K562 (cell line): ENCODE measurements at places on chromosomes 2 and 18.

DNA sequence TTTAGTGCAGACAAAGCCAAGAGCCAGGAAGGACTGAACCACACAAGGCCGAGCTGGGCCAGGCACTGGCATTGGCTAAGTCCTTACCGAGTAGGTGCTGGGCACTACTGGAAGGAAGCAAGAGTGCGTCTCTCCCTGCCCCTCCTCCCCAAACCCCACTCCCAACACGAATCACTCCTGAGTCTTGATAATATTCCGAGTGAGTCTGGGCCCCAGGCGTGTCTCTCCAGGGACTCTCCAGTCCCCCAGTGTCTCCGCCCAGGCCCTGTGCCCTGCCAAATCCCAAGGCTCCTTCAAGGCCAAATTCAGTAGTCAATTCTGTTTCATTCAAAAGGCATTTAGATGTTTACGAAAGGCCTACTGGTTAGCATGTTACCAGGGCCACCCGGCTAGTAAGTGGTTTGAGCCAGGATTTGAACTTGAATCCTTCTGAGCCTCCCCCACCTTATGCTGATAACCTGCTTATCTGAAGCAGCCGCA, 82.8 kb downstream of the GLI2 start:
- DNase-seq: no peak

GRCh38 chr2:211435331-211435730, 878.9 kb downstream of the CPS1 start:
- no peak for DNase-seq

GRCh38 chr2:102147935-102148334, 5.4 kb downstream of the IL1R1 start:
- no peak for DNase-seq

GRCh38 chr18:65235966-65236624, 514.7 kb upstream of the CDH7 start:
- DNase-seq: no peak

DNA sequence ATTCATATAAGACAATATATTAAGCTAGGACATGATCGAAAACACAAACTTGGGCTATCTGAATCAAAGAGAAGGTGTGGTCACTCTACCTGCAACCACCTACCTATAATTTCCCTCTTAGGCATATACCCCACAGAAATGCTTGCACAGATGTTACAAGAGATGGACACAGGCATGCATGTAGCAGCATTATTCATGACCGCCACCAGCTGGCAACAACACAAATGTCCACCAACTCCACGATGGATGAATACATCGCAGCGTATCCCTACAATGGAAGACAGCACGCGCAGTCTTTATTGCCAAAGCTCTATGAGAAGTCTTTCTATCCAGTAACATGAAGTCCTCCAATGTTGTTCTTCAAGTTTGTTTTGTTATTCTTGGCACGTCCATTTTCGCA, 90.8 kb downstream of the ARL4C start:
- DNase-seq: peak; percentile 6

DNA sequence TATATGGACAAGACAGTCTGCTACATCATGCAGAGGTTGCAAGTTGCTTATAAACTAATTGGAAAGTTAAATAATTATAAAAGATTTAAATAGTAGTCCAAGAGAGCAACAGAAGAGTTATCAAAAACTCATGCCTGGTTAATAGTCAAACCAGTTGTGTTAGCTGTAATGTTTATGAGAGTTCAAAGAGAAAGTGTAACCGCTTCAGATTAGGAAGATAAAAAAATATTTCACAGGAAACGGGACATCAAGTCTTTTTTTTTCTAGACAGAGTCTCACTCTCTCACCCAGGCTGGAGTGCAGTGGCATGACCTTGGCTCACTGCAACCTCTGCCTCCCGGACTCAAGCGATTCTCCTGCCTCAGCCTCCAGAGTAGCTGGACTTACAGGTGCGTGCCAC, 34.6 kb upstream of the RNF125 start:
- DNase-seq: no peak

GRCh38 chr2:172095146-172095904, 7.4 kb downstream of the DLX2 start:
- DNase-seq: no peak

DNA sequence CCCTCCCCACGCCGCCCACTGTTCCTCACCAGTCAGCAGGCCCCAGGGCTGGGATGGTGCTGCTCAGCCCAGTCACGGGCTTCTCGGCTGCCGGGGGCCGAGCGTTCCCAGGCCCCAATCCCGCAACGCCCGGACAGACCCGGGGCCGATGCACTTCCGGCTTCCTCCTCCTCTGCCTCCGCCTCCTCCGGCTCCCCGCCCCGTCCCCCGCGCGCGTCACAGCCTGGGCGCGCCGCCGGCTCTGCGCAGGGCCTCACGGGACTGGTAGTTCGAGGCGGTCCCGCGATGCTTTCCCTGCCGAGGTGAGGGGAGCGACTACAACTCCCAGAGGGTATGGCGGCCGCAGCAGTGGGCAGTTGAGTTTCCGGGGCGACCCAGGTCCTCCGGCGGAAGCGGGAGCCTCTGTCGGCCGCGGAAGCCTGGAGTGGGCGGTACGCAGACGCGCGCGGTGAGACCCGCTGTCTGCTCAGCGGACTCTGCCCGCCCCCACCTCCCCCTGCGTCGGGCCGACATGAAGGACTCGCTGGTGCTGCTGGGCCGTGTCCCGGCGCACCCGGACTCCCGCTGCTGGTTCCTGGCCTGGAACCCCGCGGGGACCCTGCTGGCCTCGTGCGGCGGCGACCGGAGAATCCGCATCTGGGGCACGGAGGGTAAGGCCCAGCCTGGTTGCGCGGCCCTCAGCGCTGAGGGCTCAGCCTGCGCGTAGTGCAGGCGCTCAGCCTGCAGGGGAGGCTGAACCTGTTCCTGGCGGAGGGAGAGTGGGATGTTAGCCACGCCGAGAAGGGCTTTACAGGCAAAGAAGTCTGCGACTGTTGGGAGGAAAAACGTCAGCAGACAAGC, at the start of the genes CIAO1 and TMEM127:
CIAO1 (plus strand) TSS at position 386 of the 840 bp plus-strand sequence; CDS start at position 512, 126 bp downstream.
TMEM127 (minus strand) TSS at position 158 of the 840 bp plus-strand sequence. CDS start 616 bp downstream, outside the sequence.
- DNase-seq: peak; percentile 93

DNA sequence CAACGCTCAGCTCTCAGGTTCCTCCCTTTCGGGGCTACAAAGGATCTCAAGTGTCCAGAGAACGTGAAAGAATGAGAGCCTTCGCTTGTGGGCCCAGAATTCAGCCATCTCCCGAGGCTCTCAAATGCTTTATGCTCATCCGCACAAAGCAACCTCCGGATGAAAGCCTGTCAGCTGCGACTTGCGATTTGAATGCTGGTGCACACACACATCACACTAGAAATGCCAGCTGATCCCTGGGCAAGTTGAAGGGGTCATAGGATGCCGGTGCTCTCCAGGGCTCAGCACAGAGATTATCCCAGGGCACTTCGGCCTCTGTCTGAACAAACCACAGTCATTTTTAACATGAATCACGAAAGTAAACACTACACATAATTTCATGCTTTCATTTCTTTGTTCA, 141.8 kb upstream of the MYT1L start:
- DNase-seq: no peak

GRCh38 chr2:172420216-172420615, 7.2 kb upstream of the ITGA6 start:
- no peak for DNase-seq

DNA sequence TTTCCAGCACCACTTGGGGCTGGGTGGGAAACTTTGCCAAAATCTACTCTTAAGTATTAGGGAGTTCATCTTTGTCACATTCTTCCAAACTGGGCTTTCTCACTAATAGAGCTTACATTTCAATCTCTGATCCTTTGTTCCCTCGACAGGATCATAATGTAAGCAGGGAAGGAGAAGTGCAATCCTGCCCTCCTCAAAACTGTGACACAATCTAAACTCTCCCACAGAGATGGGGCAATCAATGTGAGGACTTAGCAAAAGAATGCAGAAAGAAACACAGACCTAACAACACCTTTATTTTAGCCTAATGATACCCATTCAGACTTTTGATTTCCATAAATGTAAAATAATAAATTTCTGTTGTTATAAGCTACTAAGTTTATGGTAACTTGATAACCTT, 40.8 kb downstream of the DSEL start:
- DNase-seq: no peak

DNA sequence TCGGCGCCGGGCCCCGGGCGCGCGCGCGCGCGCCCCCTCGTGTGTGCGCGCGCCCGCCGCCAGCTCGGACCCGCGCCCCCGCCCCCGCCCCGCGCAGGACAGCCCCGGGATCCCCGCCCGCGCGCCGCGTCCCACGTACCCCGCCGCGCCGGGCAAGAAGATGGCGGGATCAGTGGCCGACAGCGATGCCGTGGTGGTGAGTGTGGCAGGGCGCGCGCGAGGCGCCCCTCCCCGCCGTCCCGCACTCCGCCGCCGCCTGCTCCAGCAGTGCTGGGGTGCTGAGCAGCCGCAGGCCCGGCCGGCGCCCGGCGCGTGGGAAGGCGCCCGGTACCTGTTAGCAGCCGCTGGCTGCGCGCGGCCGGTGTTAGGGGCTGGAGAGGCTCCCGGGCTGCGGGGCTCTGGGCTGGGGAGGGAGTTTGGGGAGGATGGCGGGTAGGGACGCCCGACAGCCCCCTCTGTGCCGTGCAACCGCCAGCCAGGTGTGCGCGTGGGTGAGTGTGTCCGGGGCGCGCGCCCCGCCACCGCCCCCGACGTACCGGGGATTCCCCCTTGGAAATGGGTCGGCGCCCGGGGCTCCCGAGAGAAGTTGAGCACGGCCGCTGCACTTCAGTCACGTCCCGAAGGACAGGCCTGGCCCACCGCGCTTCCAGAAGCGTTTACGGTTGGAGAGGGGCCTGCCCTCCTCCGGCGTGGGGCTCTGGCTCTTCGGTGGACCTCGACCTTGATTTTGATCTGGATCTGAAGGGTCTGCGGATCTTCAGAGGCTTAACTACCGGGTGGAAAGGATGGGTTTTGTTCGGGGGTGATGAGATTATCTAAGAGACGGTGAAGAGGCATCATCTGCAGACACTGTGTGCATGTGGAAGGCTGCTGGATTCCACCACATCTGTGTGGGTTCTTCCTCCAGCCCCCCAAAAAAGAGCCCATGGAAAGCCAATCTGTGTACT, 697 bp downstream of the LGALSL start:
- DNase-seq: peak; percentile 90

- no peak for DNase-seq
Observed at GRCh38 chr2:195364015-195364965, 292.7 kb upstream of the SLC39A10 start.

GRCh38 chr2:67272195-67272594, 124.9 kb upstream of the ETAA1 start:
- no peak for DNase-seq

- DNase-seq: no peak
Observed at GRCh38 chr2:25115902-25116301, 52.5 kb downstream of the POMC start.

GRCh38 chr2:33209976-33210375, 263.2 kb downstream of the LTBP1 start:
- no peak for DNase-seq

DNA sequence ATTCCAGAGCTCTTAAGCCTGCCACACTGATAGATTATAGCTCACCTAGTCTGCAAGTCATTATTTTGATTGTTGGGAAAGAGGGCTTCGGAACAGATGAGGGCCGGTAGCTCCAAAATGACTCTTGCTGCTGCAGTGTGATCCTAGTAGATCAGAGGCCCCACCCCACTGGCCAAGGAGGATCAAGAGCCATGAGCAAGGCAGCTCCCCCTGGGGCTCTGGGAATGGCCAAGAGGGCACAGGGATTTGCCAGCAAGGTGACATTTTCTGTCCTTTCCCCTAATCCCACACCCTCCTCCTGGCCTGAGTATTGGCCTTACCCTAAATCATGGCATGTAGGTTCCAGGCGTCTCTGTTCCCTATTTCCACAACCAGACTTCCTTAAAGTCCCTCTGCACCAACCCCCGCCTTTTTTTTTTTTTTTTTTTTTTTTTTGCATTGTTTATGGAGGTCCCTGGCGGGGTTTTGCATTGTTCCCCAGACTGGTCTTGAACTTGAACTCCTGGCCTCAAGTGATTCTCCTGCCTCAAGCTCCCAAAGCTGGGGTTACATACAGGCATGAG, 36.5 kb downstream of the EIF4E2 start:
- DNase-seq: no peak

- DNase-seq: peak; percentile 58
Observed at GRCh38 chr2:28704621-28705020, 47.0 kb upstream of the PPP1CB start.

DNA sequence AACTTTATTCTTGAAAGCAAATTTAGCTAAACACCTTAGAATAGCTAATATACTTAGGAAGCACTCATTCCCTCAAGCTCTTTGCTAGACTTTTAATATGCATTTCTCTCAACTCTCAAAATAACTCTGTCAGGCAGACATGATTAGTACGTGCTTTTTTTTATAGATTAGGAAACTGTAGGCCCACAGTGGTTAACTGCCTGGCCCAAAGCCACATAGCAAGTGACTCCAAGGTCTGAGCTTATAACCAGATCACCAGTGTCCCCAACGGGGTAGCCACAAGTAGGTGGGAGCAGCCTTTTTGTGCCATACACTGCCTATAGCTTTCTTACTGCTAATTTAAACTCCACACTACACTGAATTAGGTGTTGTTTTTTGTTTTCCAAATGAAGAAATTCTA, 576.8 kb downstream of the METTL4 start:
- no peak for DNase-seq

DNA sequence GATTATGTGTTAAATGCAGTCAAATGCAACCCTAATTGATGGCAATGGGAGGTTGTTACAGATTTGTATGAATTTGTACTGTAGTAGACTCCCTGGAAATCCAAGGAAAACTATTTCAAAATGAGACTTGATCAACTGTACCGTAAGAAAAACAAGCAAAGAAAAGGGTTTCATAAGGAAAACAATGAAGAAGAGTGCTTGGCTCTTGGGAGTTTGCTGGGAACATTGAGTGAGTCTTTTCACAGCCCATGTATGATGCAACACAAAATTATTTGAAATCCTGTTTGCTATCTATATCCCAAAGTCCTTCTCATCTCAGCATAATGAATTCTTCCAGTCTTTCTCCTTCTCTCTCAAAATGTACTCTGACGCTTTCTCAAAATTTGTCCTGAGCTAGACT, 67.0 kb upstream of the OSR1 start:
- DNase-seq: no peak

DNA sequence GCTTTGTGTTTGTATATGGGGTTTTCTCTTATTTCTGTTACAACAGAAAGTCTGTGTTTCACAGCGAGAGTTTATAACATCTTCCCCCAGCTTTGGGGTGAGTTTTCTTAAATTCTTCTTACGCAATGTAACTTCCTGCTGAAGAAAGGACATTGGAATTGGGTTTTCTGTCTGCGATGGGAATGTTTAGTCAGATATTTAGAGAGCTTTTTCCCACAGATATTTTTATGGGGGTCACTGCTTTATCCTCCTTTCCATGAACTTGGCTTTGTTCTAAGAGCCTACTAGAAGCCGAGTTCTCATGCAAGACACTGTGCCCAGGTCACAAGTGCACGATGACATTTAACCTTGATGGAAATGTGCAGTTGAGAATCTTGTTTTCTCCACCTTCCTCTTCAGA, 22.1 kb downstream of the B3GNT2 start:
- no peak for DNase-seq

DNA sequence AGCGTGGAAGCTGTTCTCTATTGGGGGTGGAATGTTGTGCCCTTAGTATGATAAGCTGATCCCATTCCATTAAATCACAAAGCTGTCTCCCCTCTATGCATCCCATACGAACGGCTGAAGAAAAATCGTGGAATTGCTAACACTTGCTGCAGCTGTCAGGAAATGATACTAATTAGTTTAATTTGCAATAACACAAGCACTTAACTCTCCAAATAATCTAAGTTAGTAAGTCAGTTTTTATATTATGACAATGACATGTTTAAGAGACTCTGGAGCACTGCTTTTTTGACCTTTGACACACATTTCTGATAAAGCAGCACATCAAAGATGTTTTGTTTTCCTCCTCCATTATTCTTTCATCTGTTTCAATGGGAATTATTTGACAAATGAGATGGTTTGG, 123.7 kb upstream of the SATB2 start:
- DNase-seq: no peak

GRCh38 chr2:96760036-96760985, at the start of gene CNNM4:
TSS of gene CNNM4 (plus strand) at chr2:96760902. CDS start at chr2:96761000, 98 bp downstream.
- DNase-seq: peak; percentile 96

GRCh38 chr18:808086-808485, 4.0 kb downstream of the YES1 start:
- no peak for DNase-seq
